Kidney tubule cell (primary cell): ENCODE measurements at places on chromosomes 7 and 10.

- DNase-seq: no peak
These were observed 66.1 kb downstream of the PRTFDC1 start for GRCh38 chr10:24886290-24886680.

DNA sequence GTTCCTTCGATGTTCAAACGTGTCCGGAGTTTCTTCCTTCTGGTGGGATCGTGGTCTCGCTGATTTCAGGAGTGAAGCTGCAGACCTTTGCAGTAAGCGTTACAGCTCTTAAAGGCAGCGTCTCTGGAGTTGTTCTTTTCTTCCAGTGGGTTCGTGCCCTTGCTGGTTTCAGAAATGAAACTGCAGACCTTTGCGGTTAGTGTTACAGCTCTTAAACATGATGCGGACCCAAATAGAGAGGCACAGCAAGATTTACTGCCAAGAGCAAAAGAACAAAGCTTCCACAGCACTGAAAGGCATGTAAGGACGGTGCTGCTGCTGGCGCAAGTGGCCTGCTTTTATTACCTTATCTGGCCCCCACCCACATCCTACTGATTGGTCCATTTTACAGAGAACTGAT, 931.4 kb downstream of the IPMK start:
- DNase-seq: no peak

- no peak for DNase-seq
These were observed 11.4 kb downstream of the BCAP29 start for GRCh38 chr7:107591421-107591820.

DNA sequence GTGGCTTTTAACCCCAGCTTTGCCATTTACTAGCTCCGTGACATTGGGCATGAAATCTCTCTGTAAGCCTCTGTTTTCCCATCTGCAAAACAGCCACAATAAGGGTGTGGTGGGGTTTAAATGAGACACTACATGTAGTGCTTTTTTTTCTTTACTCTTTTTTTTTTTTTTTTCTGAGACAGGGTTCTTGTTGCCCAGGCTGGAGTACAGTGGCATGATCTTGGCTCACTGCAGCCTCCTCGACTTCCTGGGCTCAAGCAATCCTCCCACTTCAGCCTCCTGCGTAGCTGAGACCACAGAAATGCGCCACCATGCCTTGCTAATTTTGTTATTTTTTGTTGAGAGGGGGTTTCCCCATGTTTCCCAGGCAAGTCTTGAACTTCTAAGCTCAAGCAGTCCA, 8.3 kb upstream of the DENND10 start:
- no peak for DNase-seq

GRCh38 chr7:121914676-121915279, 41.8 kb downstream of the PTPRZ1 start:
- no peak for DNase-seq

GRCh38 chr7:137670222-137671064, 176.3 kb downstream of the DGKI start:
- peak; percentile 90 for DNase-seq

GRCh38 chr10:119405520-119405807, 137.1 kb downstream of the RGS10 start:
- no peak for DNase-seq

- no peak for DNase-seq
These were observed 322.3 kb downstream of the ZNF716 start for GRCh38 chr7:57772126-57772924.

DNA sequence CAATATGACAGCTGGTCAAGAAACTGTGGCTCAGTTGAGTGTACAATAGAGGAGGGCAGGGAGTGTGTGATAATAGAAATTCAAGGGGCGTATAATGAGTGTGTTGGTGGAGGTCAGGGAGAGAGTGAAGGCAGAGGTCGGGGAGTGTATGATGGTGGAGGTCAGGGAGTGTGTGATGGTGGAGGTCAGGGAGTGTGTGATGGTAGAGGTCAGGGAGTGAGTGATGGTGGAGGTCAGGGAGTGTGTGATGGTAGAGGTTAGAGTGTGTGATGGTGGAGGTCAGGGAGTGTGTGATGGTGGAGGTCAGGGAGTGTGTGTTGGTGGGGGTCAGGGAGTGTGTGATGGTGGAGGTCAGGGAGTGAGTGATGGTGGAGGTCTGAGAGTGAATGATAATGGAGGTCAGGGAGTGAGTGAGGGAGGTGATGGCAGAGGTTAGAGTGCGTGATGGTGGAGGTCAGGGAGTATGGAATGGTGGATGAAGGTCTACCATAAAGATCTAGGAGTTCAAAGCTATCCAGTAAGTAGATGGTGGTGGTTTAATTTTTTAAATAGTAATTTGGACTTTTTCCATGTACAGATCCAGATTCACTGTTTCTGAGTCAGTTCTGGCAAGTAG, 57.7 kb upstream of the TNS3 start:
- no peak for DNase-seq

GRCh38 chr10:122375679-122376160, 1.2 kb downstream of the PLEKHA1 start:
- DNase-seq: peak; percentile 11

DNA sequence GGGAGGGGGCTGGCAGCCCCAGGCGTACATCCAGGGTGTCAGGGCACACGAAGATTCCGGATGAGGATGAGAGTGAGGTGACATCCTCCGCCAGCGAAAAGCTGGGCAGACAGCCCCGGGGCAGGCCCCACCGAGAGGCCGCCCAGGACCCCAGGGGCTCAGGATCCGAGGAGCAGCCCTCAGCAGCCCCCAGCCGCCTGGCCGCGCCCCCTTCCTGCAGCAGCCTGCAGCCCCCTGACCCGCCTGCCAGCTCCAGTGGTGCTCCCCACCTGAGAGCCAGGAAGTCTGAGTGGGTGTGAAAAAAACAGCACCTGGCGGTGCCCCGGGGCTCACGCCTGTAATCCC, 3.2 kb downstream of the GJD4 start:
- DNase-seq: no peak

DNA sequence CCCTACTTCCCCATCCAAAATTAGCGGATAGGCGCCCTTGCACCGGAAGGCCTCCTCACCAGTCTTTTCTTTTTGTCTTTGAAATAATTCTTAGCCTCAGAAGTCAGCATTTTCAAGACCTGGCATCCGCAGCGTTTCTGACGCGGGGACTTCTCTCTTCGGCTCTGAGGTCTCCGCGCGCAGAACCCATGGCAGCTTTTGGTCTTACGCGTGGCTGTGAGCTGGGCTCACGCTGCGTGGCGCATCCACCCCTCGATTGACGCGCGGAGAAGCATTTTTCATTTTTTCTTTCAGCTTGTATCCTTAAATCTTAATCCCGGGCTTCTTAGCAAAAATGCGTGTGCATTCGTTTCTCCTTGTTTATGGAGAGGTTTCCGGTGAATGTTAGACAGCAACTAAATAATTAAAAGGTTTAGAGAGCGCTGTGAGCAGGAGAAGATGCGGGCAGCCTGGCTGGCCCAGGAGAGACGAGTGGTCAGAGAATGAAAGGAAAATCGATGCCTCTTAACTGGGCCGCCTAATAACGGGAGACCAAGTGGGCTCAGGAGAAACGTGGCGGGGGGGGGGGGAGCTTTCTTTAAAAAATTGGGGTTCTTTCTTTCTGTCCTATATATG, 2.0 kb upstream of the GATA3 start:
- DNase-seq: no peak

GRCh38 chr7:48540746-48541145, 369.5 kb downstream of the ABCA13 start:
- no peak for DNase-seq

DNA sequence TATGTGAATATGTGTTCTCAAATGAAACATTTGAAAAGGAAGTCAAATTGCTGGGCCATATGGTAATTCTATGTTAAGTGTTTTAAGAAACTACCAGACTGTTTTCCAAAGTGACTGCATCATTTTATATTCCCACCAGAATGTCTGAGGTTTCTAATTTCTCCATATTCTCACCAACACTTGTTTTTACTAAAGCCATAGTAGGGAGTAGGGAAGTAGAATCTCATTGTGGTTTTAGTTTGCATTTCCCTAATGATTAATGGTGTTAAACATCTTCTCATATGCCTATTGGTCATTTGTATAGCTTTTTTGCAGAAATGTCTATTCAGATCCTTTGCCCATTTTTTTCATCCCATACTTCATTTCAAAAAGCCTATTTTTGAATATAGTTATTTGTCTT, 9.1 kb upstream of the SEMA4G start:
- no peak for DNase-seq

DNA sequence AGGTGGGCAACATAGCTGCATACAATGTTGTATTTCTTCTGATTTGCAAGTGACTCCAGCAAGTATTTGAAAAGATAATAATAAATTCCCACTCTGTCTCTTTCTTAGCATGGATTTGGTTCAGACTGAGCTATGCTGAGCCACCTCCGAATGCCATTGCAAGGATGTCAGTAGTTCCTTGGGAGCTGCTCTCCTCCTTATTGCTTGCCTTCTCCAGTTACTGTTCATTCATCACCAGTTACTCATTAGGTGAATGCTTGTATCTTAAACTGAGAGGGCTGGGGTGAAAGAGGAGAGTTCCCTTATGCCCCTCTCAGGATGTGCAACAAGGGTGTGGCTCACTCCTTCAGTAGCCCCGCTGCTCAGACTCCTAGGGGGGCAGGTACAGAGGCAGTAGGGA, 78.4 kb upstream of the PRKAR2B start:
- DNase-seq: no peak

DNA sequence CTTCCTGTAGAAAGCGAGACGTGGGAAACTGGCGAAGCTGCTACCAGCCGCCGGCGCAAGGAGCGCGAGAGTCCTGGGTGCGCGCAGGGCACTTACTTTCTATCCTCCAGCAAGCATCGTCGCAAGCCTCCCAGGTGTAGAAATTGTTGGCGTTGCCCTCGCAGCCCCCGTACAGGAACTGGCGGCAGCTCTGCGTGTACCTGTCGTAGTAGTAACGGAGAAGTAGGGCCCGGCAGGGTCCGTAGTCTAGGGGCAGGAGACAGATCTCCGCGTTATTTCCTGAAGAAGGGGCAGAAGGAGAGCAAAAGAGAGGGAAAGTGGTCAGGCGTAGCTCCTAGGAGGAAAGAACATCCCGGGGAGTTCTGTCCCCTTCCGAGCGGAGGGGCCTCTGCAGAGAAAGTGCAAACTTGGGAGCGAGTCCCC, 501 bp downstream of the TFPI2 start:
- DNase-seq: peak; percentile 78

DNA sequence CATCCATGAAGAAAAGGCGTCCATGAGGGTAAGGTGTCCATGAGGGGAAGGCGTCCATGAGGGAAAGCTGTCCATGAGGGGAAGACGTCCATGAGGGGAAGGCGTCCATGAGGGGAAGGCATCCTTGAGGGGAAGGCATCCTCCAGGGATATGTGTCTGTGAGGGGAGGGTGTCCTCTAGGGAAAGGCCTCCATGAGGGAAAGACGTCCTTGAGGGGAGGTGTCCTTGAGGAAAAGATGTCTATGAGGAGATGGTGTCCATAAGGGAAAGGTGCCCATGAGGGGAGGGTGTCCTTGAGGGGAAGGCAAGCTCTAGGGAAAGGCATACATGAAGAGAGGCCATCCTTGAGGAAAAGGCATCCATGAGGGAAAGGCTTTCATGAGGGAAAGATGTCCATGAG, 92.6 kb downstream of the INPP5A start:
- no peak for DNase-seq

DNA sequence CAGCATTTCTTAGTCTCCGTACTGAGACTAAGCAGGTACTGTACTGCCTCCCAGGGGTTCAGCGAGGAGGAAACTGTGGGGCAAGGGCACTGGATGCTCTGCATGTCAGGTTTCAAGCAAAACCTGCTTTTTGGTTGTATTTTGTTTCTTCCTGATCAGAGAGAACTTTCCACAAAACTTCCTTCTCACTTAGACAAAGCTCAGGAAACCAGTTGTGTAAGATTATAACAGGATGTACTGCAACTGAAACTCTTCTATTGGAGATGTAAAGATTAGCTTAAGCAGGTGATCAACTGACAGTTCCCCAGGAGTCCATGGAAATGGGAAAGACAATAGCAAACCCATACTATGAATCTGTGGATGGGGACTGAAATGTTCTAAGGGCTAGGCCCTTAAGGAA, 67.3 kb downstream of the PLCE1 start:
- no peak for DNase-seq

DNA sequence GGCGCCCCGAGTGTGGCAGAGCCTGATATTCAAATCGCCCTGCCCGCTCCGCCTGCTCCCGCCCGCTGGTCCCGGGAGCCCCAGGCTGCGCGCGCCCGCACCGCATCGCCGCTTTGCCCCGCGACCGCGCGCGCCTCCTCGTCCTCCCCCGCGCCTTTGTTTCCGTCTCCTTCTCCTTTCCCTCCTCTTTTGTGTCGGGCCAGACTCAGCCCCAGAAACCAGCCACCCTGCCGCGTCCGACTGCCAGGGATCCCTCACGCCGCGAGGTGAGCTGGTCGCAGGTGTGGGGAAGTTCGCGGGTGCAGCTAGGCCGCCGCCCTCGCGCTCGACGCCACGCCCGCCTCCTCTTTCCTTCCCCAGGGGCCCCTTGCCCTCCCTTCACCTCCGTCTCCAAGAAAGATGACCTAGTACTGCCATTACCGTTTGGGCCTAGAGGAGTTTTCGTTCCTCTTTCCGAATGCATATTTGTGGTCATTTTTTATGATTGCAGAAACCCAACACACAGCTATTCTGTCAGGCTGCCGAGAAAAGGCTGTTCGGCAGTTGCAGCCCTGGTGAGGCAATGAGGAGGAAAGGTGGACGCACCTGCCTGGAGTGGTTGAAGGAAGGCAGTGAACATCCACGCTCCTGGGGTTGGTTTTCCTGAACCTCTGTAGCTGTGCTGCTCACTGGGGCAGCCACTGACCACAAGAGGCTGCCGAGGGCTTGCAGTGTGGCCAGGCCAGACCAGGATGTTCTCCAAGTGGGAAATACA, 107.3 kb downstream of the SNX10 start:
- peak; percentile 82 for DNase-seq

DNA sequence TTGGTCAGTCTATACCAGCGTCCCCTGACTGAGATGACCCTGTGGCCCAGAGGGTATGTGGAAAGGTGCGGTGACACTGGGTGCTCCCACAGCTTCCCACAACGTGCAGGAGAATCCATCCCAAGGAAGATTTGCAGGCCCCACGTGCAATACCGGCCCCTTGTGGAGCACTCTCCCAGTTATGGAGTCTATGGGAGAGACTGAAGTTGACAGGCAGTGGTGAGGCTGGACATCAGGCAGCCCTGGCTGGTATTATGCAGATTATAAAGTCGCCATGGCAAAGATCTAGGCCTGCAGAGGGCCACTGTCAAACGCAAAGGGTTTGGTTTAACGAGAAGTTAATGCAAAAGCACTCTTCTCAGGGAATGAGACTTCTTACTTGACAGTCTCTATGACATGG, 434.7 kb upstream of the C7orf33 start:
- DNase-seq: no peak

DNA sequence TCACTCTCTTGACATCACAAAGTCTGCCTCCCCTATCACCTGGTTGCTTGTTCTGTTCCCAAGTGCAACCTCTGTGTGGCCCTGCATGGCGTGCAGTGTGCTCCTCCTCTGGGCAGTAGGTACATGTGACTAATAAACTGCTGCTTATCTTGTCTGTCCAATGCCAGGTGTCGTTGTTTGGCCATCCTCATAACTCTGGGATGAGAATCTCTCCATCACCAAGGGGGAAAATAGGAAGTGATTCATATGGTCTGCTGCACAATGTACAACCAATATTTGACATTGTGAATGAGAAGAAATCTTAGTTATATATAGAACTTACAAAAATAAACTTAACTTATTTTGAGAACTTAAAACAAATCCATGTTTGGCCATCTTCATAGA, 135.2 kb downstream of the INHBA start:
- no peak for DNase-seq
